ENCODE measurements at places on chromosomes 6 and 20. TPM values are rescaled to one million over a fixed set of nuclear protein-coding genes. Genes with fewer than 3 reads are reported as not detected.

PRDM13 gene
- polyA plus RNA-seq, result not detected

TPD52L1 gene
- polyA plus RNA-seq, result 12.3 TPM

C6orf52 gene
- 0.99 TPM for polyA plus RNA-seq

OLIG3 gene
- not detected for polyA plus RNA-seq

C20orf141 gene
- polyA plus RNA-seq, result not detected

CTNNBL1 gene
- polyA plus RNA-seq, result 53.7 TPM

DEFB123 gene
- polyA plus RNA-seq, result not detected

CD109 gene
- polyA plus RNA-seq, result 31.1 TPM

PCK1 gene
- not detected for polyA plus RNA-seq

TRDN gene
- polyA plus RNA-seq, result not detected

CNBD2 gene
- polyA plus RNA-seq, result 0.28 TPM

DEFB127 gene
- polyA plus RNA-seq, result not detected

All from GM23248 (cell line).